ENCODE measurements at places on chromosomes 5 and 9. TPM values are rescaled to one million over a fixed set of nuclear protein-coding genes. Genes with fewer than 3 reads are reported as not detected.

Gene HCN1
- not detected for total RNA-seq

Gene TXNDC15
- 28.9 TPM for total RNA-seq

Gene MARCOL
- not detected for total RNA-seq

Gene CDX1
- total RNA-seq, result not detected

Gene CDC20B
- not detected for total RNA-seq

Gene RLN2
- not detected for total RNA-seq

- H3K36me3 ChIP-seq, result no peaks in the 10 kb centered on the region
- no peak overlapping the region for H3K27ac ChIP-seq
- no peak for DNase-seq
- H3K4me1 ChIP-seq, result no peaks in the 10 kb centered on the region
- H3K4me3 ChIP-seq, result no peak overlapping the region
These were observed 7.0 kb upstream of the NKD2 start for GRCh38 chr5:1001406-1002270.

DNA sequence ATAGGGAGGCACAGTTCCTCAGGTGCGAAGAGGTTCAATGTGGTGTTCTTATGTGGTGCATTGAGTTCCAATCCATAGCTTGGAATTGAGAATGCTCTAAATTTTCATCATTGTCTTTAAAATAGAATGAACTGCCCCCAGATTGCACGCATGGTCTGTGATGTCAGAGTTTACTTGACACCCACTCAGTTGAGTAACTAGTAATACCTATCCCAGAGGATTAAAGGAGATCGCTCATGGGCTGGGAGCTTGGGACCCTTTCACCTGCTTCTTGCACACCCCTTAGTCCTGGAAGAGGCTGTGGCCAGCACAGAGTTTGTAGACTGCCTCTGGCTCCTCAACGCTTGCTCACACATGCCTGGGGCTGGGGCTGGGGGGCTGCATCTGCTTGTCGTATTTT lies 95.1 kb upstream of the OTULINL start:
- no peak for DNase-seq
- H3K36me3 ChIP-seq, result peaks cover 15% of the 10 kb centered on the region
- no peaks in the 10 kb centered on the region for H3K27me3 ChIP-seq
- H3K4me1 ChIP-seq, result peaks cover 8% of the 10 kb centered on the region
- no peak overlapping the region for H3K27ac ChIP-seq

GRCh38 chr9:95273369-95274022 lies 44.0 kb downstream of the FANCC start:
- H3K4me3 ChIP-seq, result no peak overlapping the region
- H3K27me3 ChIP-seq, result no peaks in the 10 kb centered on the region
- no peaks in the 10 kb centered on the region for H3K4me1 ChIP-seq
- no peaks in the 10 kb centered on the region for H3K36me3 ChIP-seq

- H3K27ac ChIP-seq, result no peak overlapping the region
- no peaks in the 10 kb centered on the region for H3K27me3 ChIP-seq
- no peak overlapping the region for H3K4me3 ChIP-seq
- H3K36me3 ChIP-seq, result no peaks in the 10 kb centered on the region
These were observed 116.1 kb downstream of the SEMA5A start for GRCh38 chr5:9429691-9430215.

- no peaks in the 10 kb centered on the region for H3K4me1 ChIP-seq
- H3K36me3 ChIP-seq, result no peaks in the 10 kb centered on the region
These were observed 975 bp downstream of the RASGEF1C start for GRCh38 chr5:180208038-180208434.

GRCh38 chr5:41182666-41183065 lies 30.7 kb downstream of the C6 start:
- DNase-seq, result no peak
- no peak overlapping the region for H3K27ac ChIP-seq
- no peak overlapping the region for H3K4me3 ChIP-seq
- no peaks in the 10 kb centered on the region for H3K4me1 ChIP-seq

DNA sequence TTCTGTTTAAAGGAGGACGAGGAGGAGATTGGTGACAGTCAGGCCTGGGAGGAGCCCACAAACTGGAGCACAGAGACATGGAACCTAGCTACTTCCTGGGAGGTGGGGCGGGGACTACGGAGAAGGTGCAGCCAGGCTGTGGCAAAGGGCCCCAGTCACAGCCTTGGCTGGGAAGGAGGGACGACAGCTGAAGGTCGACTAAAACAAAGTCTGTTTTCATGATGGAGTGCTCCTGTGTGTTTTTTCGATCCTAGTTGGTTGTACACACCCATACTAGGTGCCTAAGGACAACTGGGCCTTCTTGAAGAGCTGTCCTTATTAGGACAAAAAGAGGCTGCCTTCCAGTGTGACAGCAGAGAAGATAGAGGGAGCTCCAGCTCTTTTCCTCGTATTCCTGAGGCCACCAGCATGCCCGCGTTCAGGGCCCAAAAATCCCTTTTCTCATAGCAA lies 2.9 kb downstream of the CCDC107 start:
- no peaks in the 10 kb centered on the region for H3K27me3 ChIP-seq
- H3K4me1 ChIP-seq, result peaks cover 34% of the 10 kb centered on the region
- DNase-seq, result no peak
- H3K4me3 ChIP-seq, result no peak overlapping the region
- no peaks in the 10 kb centered on the region for H3K36me3 ChIP-seq
- peak overlapping the region; percentile 100 for H3K27ac ChIP-seq

GRCh38 chr9:123276551-123276950 lies 8.2 kb upstream of the STRBP start:
- no peak for DNase-seq
- no peaks in the 10 kb centered on the region for H3K27me3 ChIP-seq
- H3K4me3 ChIP-seq, result no peak overlapping the region

DNA sequence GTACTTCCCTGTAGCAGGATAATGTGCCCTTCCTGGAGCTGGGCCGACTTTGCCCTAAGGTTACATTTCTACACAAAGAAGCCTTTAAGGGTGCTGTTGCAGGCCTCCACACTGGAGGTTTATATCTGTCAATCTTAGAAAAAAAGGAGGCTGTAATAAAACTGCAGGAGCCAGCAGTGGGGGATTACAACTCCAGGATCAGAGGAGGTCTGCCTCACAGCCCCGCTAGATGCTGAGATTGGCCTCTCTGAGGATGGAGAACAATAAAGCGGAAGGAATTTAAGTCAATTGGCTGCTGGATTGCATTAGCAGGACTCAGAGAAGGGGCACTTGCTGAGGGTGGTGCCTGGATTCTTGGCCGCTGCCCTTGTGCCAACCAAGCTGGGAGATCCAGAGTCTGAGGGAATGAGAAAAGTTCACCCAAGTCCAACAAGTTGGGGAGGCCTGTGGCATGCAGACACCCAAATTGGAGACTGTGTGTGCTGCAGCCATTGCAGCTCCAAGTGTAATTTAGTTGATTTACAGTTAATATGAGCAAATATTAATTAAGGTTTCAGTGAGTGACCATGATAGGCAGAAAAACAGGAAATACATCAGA lies 99.0 kb upstream of the SSBP2 start:
- H3K36me3 ChIP-seq, result no peaks in the 10 kb centered on the region
- H3K4me3 ChIP-seq, result no peak overlapping the region
- no peaks in the 10 kb centered on the region for H3K27me3 ChIP-seq
- DNase-seq, result no peak
- H3K4me1 ChIP-seq, result peaks cover 52% of the 10 kb centered on the region

- no peaks in the 10 kb centered on the region for H3K4me1 ChIP-seq
- no peaks in the 10 kb centered on the region for H3K27me3 ChIP-seq
- H3K27ac ChIP-seq, result no peak overlapping the region
- DNase-seq, result no peak
- H3K4me3 ChIP-seq, result no peak overlapping the region
These were observed 1.4 kb downstream of the SLC26A2 start for GRCh38 chr5:149961957-149962409.

DNA sequence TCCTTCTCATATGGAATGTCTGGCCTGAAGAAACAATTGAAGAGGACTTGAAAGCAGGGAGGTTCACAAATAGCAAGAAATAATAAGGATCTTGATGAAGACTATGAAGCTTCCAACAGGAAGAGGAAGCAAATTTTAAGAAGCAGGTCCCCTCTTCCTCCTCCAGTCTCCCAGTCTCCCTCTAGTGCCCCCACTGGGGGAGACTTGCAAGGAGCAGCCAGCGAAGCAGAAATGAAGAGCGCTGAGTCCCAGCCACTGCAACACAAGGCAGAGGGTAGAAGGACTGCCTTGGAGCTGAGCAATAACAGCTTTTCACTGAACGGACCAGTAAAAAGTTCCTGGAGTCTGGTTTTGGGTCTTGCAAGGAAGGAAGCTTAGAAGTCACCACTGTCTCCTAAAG lies 32.6 kb upstream of the ACO1 start:
- no peaks in the 10 kb centered on the region for H3K36me3 ChIP-seq
- no peak overlapping the region for H3K27ac ChIP-seq
- H3K27me3 ChIP-seq, result peaks cover 2% of the 10 kb centered on the region
- no peaks in the 10 kb centered on the region for H3K4me1 ChIP-seq
- DNase-seq, result no peak

DNA sequence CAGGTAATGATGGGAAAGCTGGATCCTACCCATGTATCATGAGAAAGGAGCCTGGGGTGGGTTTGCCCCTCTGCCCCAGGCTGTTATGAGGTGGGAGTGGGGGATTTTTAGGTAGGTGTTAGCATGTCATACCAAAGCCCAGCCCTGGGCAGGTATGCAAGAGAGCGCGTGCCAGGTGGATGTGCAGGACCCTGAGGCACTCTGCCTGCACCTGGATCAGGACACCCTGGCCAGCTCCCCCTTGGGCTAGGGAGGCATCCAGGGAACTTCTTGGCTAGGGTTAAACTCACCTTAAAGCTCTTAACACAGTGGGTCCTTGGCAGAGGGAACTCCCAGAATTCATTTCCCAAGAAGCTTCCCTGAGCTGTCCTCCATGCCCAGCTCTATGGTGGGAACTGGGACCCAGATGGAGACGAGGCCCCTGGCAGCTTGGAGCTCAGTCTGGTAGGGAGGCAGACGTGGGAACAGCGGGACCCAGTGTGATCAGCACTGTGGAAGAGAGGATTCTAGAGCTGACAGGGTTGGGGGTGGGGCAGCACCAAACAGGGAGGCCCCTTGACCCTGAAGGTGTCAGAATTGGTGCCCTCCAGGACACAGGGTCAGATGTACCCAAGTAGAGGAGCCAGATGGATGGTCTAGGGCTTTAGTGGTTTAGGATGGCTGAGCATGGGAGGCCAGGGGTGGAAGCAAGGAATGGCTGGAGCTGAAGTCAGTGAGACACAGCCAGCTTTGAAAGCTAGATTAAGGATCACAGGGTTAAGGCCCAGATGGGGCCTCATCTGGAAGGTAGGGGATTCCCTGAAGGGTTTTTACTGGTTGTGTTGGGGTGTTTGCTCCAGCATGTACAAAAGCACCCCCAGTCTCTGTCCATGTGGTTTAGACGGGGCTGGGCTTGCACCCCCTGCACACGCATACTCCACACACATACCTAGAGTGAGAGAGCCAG lies 2.2 kb upstream of the PRR7 start:
- no peak overlapping the region for H3K27ac ChIP-seq
- H3K4me3 ChIP-seq, result no peak overlapping the region
- no peaks in the 10 kb centered on the region for H3K27me3 ChIP-seq
- H3K4me1 ChIP-seq, result peaks cover 13% of the 10 kb centered on the region

- H3K36me3 ChIP-seq, result no peaks in the 10 kb centered on the region
- no peaks in the 10 kb centered on the region for H3K27me3 ChIP-seq
- H3K27ac ChIP-seq, result no peak overlapping the region
- no peaks in the 10 kb centered on the region for H3K4me1 ChIP-seq
- H3K4me3 ChIP-seq, result no peak overlapping the region
- no peak for DNase-seq
These were observed 445.0 kb upstream of the KIF2A start for GRCh38 chr5:61860978-61861377.
